ENCODE measurements at places on chromosomes 2 and 18. TPM values are rescaled to one million over a fixed set of nuclear protein-coding genes. Genes with fewer than 3 reads are reported as not detected.

The PAX8 gene
- 2.3 TPM for total RNA-seq

DNA sequence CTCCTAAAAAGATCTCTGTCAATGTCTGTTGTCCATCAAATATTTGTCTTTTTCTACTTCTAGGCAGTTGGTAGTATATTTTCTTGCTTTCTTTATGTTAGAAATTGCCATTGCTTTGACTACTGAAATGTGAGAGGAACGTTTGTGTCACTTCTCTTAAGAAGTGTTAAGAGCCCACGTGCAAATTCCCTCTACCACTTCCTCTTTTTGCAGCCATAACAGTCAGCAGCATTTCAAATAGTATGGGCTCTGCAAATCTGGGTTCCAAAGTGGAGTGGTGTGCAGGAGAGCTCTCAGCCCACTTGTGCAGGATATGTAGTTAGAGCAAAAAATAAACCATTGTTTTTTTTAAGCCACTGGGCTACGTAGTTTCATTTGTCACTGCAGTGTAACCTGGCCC is 314.0 kb downstream of the MEIS1 start:
- H3K27me3 ChIP-seq = no peaks in the 10 kb centered on the region
- no peak overlapping the region for H3K4me3 ChIP-seq
- no peak overlapping the region for H3K27ac ChIP-seq
- no peaks in the 10 kb centered on the region for H3K36me3 ChIP-seq

DNA sequence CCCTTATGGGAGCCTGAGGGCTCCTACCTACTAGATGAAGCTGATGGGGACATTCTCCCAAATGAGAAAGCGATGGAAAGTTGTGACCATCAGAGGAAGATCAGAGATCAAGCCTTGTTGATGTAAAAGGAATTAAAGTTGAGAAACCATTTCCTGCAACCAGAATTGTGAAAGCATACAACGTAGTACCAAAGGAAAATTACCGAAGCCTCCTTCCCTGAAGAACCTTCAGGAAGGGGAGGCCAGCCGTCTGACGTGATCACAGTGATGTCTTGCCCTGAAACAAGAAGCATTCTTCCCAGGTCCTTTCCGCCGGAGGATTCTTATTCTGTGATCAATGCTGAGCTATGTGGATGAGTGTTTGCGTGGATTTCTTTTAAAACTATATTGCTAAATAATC is 211.6 kb upstream of the TNP1 start:
- H3K27ac ChIP-seq = no peak overlapping the region
- no peak overlapping the region for H3K4me3 ChIP-seq
- no peak for DNase-seq
- H3K36me3 ChIP-seq = no peaks in the 10 kb centered on the region

- no peak for DNase-seq
- no peak overlapping the region for H3K27ac ChIP-seq
- H3K4me3 ChIP-seq = no peak overlapping the region
- no peaks in the 10 kb centered on the region for H3K4me1 ChIP-seq
- no peaks in the 10 kb centered on the region for H3K27me3 ChIP-seq
- H3K36me3 ChIP-seq = no peaks in the 10 kb centered on the region
Measured at GRCh38 chr2:235921508-235922191, 246.5 kb downstream of the GBX2 start.

DNA sequence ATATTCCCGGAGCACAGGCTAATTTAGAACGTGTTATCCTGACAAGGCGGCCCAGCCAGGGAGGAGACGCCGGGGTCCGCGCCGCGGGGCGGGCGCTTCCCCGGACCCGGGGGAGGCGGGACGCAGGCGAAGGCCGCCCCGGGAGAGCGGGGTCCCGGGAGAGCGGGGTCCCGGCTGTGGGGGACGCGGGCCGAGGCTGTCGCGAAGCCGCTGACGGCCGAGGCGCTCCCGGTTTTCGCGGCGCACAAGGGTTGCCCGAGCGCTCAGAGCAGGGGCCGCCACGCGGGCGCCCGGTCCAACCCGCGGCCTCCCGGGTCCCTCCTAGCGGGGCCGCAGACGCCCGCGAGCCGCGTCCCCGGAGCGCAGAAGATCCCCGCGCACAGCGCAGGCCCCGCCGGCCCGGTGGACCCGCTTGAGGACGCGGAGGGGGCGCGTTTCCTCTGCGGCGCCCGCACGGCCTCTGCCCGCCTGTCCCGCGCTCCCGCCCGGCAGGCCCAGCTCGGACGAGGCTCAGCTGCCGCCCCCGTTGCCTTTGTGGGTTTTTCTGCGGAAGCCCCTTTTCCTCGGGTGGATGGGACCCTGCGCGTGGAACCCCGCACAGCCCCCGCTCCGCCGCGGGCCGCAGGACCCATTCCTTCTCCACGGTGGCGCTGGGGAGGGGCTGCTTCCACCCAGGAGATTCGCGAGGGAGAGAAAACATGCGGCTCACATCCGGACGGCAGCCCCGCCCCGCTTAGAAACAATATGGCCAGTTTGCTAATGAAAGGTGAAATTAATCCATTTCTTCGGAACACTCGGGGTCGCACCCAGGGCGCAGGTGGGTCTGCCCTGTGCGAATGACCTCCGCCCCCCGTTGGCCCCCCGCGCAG is 9.6 kb upstream of the KCNG2 start:
- H3K36me3 ChIP-seq = no peaks in the 10 kb centered on the region
- no peak overlapping the region for H3K27ac ChIP-seq
- H3K27me3 ChIP-seq = peaks cover 7% of the 10 kb centered on the region
- no peaks in the 10 kb centered on the region for H3K4me1 ChIP-seq

The CDCA7 gene
- total RNA-seq = 23.5 TPM

GRCh38 chr18:61466736-61467135 is 133.5 kb downstream of the CDH20 start:
- DNase-seq = no peak
- H3K36me3 ChIP-seq = no peaks in the 10 kb centered on the region
- no peaks in the 10 kb centered on the region for H3K4me1 ChIP-seq
- H3K4me3 ChIP-seq = no peak overlapping the region
- no peak overlapping the region for H3K27ac ChIP-seq

GRCh38 chr18:21934766-21935015 is 194.1 kb downstream of the MIB1 start:
- no peaks in the 10 kb centered on the region for H3K27me3 ChIP-seq
- no peaks in the 10 kb centered on the region for H3K4me1 ChIP-seq
- no peak overlapping the region for H3K4me3 ChIP-seq
- H3K27ac ChIP-seq = no peak overlapping the region
- no peaks in the 10 kb centered on the region for H3K36me3 ChIP-seq
- no peak for DNase-seq

DNA sequence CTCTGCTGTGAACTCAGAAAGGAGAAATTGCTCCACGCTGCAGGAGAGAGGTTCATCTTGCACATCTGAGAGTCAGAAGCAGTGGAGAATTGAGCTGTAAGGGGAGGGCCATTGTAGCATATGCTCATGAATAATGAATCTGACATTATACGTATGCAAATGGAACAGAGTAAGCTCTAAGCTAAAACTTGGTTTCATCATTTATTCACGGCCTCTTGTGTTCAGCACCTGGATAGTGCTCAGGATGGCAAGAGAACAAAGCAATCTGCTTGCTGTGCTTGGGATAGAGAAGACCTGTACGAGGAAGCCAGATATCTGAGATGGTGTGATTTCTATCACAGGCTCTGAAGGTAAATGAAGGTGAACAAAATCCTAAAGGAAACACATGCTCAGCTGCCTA is 87.9 kb upstream of the GCFC2 start:
- no peak overlapping the region for H3K27ac ChIP-seq
- H3K36me3 ChIP-seq = no peaks in the 10 kb centered on the region
- H3K27me3 ChIP-seq = no peaks in the 10 kb centered on the region
- H3K4me1 ChIP-seq = no peaks in the 10 kb centered on the region

The PTPN4 gene
- 34.2 TPM for total RNA-seq

GRCh38 chr18:61606759-61607158 is 273.5 kb downstream of the CDH20 start:
- H3K27ac ChIP-seq = no peak overlapping the region
- no peak overlapping the region for H3K4me3 ChIP-seq
- H3K4me1 ChIP-seq = no peaks in the 10 kb centered on the region

DNA sequence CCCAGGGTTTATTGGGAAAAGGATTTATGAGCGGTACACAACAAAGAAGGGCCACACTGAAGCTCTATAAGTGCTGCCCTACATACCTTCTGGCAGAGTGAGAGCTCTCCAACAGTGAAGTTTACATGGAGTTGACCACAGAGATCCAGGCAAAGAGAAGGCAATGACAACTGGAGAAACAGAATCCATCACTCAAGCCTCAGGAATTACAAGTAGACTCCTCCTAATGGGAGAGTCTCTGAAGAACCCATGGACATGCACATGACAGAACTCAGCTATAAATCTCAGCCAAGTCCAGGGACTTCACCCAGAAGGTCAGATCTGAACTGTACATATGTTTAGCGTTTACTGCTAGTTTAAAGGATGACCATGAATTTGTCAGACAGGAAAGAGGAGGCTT is 164.7 kb downstream of the DNAH7 start:
- H3K4me1 ChIP-seq = no peaks in the 10 kb centered on the region
- H3K27ac ChIP-seq = no peak overlapping the region
- no peak for DNase-seq
- H3K4me3 ChIP-seq = no peak overlapping the region

The OR6B2 gene
- not detected for total RNA-seq

The SLC19A3 gene
- total RNA-seq = not detected

- no peak overlapping the region for H3K4me3 ChIP-seq
- no peak for DNase-seq
- no peaks in the 10 kb centered on the region for H3K27me3 ChIP-seq
- H3K36me3 ChIP-seq = no peaks in the 10 kb centered on the region
Measured at GRCh38 chr2:195810340-195811098, 153.5 kb downstream of the SLC39A10 start.

DNA sequence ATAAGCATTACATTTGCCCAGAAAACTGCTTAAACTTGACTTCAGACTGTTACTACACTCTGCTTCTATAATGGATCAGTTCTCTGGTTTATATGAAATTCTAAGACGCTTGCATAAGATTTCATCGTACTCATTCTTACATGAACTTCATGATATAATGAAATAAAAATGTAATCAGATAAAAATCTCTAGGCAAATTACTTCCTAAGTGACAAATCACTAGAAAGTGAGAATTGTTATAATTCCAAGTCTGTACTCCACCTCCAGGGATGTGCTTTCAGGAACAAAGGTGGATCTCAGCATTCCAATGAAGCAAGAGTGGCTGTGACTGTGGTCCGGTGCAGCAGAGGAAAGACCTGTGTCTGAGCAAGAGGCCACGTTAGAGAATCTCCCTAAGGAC is 226.2 kb downstream of the PIEZO2 start:
- H3K4me1 ChIP-seq = no peaks in the 10 kb centered on the region
- H3K36me3 ChIP-seq = no peaks in the 10 kb centered on the region
- no peak overlapping the region for H3K4me3 ChIP-seq
- no peak for DNase-seq
- H3K27ac ChIP-seq = no peak overlapping the region

DNA sequence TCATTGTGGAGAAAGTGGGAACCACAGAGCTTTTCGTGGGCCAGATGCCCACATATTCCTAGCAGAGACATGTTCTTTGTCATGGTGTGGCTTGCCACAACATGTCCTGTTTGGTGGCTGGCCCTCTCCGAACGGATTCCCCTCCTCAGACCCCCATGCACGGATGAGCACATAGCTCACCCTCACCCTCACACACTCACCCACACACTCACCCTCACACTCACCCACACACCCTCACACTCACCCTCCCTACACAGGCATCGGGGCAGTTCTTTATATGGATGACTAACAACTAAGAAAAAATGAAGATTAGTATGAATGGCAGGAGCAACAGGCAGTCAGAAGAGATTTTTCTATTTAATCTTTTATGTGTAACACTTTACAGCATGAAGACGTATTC is 149.9 kb downstream of the ZNF236 start:
- H3K36me3 ChIP-seq = peaks cover 4% of the 10 kb centered on the region
- no peak for DNase-seq
- H3K27ac ChIP-seq = no peak overlapping the region
- no peaks in the 10 kb centered on the region for H3K27me3 ChIP-seq

- no peaks in the 10 kb centered on the region for H3K27me3 ChIP-seq
- no peaks in the 10 kb centered on the region for H3K36me3 ChIP-seq
- H3K4me3 ChIP-seq = no peak overlapping the region
- H3K27ac ChIP-seq = no peak overlapping the region
Measured at GRCh38 chr2:85447222-85447585, 28.7 kb downstream of the SH2D6 start.

DNA sequence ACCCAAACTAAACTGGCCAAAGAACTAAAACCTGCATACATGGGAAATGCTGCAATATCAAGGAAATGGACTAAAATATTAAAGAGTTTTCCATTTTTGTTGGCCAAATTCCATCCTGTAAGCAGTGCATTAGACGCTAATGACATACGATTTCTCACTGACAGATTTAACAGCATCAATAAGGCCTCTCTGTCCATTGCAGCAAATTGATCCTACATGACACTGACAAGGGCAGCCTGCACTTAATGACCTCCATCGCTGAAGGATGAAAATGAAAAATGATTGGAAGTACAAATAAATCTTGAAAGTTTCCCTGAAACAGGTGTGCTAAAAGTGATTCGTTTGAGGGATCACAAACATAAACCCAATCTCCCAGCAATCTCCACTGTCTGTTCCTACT is 317.6 kb upstream of the KLHL14 start:
- no peaks in the 10 kb centered on the region for H3K27me3 ChIP-seq
- H3K36me3 ChIP-seq = no peaks in the 10 kb centered on the region
- DNase-seq = no peak
- H3K4me1 ChIP-seq = no peaks in the 10 kb centered on the region

DNA sequence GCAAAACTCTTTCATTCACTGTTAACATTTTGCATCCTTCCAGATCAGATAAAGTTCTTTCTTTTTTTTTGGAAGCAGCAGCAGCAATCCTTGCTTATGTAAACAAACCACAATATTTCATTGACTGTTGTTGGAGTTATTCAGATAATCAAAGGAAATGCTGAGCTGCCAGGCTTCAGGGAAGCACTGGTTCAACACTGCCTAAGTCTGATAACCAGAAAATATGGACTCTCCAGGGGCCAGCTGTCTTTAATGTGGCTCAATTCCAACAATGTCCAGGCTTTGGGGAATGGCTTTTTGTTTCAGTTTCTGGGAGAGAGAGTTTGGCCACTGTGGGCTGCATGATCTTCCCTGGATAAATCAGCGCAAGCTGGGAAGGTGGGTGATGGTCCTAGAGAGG is 354.3 kb downstream of the AKAIN1 start:
- H3K27ac ChIP-seq = no peak overlapping the region
- DNase-seq = no peak
- H3K4me3 ChIP-seq = no peak overlapping the region
- no peaks in the 10 kb centered on the region for H3K27me3 ChIP-seq

GRCh38 chr18:46756559-46757201 is at the start of gene ST8SIA5:
ST8SIA5 (minus strand) TSS chr18:46757053; CDS start chr18:46756508, 545 bp downstream.
- H3K4me1 ChIP-seq = no peaks in the 10 kb centered on the region
- H3K27me3 ChIP-seq = peaks cover 8% of the 10 kb centered on the region
- no peak within 1 kb of the TSS for H3K4me3 ChIP-seq

GRCh38 chr2:227147023-227147422 is 17.0 kb downstream of the COL4A4 start:
- H3K36me3 ChIP-seq = no peaks in the 10 kb centered on the region
- no peaks in the 10 kb centered on the region for H3K4me1 ChIP-seq
- no peak overlapping the region for H3K27ac ChIP-seq
- H3K27me3 ChIP-seq = no peaks in the 10 kb centered on the region
- H3K4me3 ChIP-seq = no peak overlapping the region
- no peak for DNase-seq

The IL36B gene
- total RNA-seq = not detected
